ENCODE measurements at places on chromosomes 6 and 20. TPM values are rescaled to one million over a fixed set of nuclear protein-coding genes. Genes with fewer than 3 reads are reported as not detected.

Gene TCF21
- total RNA-seq: not detected

Gene CST3
- total RNA-seq: 112 TPM

Gene MLIP
- 1.3 TPM for total RNA-seq

GRCh38 chr20:9506964-9507369 is 7.4 kb upstream of the LAMP5 start:
- DNase-seq: no peak

- DNase-seq: peak; percentile 87
Measured at GRCh38 chr6:6723921-6724538, 135.5 kb downstream of the LY86 start.

- no peak for DNase-seq
Measured at GRCh38 chr6:36109092-36109491, 21.2 kb upstream of the MAPK13 start.

- DNase-seq: no peak
Measured at GRCh38 chr6:30914854-30915590, 984 bp downstream of the VARS2 start.

DNA sequence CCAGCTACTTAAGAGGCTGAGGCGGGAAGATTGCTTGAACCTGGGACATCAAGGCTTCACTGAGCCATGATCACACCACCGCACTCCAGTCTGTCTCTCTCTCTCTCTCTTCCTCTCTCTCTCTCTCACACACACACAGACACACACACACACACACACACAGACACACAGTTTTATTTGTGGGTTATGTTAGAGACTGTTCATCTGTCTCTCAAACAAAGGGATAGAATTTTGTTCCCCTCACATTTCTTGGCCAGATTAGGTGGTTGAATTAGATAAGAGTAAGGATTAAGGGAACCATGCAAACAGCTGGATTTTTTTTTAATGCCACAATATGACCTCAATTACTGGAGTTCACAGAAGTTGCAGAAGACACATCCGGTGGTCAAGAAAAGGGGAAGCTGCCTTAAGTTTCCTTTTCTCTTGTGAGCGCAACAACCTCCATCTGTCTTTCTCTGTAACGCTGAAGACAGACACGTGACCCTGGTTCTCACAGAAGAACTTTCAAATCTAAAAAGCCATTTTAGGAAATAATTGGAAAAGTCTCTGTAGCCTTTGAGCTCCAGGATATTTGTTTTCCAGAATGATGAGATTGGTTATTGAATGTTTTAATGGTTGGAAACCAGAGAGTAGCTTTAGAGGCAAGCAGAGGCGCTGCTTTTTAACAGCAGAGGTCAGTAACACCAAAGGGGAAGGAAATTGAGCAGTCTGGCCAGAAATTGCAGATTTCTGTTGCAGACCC is 32.9 kb upstream of the LGSN start:
- DNase-seq: peak; percentile 1
